Sciatic nerve (tissue), 2 donors: ENCODE measurements at places on chromosomes 2 and 18.

DNA sequence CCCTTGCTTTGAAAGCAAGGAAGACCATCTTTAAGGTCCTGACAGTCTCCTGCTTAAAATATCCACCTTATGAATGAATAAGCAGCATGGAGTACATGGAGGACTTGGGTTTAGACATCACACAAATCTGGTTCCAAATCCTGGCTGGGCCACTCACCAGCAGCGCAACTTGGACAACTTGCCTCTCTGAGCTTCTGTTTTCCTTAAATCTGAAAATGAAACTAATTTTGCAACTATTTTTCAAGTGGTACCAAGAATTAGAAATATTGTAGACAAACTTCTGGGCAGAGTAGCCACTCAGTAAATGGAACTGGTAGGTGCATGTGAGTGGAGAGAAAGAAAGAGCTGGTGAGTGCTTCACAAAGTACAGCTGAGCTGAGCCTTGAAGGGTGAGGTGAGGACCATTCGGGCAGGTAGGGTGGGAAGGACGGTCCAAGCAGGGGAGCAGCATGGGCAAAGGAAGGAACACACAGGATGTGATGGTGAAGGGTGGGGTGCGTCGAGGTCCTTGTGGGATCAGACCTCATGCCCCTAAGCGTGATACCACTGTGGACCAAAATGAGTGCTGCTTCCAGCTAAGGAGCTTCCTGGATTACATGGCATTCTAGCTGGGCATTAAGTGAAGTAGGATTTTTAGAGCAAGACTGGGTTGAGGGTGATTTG lies 14.4 kb upstream of the TET3 start:
- no peak for DNase-seq

DNA sequence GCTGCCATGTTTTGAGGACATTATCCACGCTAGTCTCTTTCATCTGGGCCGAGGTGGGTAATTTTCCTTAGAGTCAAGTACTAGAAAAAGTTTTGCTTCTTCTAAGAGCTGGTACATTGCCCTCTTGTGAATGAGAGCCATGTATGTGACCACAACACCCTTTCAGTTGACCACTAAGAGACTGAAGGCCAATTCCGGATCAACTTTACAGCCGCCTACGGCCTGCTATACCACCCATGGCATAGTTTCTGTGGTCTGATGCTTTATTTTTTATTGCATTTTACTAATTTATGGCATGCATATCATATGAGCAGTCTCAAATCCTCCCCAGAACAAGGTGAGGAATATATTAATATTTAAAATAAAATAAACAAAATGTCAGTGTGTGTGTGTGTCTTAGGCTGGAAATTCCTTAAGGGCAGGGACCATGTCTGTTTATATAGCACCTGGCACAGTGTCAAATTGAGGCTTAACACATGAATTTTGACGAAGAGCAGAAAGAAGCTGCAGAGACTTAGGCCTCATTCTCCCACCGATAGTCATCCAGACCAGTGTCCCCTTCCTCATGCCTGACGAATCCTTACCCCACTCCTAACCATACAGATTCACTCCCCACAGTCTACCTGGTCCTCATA lies 35.4 kb downstream of the PSD4 start:
- no peak for DNase-seq

GRCh38 chr2:238061315-238062202 lies 758 bp downstream of the SCLY start:
- DNase-seq, result no peak

DNA sequence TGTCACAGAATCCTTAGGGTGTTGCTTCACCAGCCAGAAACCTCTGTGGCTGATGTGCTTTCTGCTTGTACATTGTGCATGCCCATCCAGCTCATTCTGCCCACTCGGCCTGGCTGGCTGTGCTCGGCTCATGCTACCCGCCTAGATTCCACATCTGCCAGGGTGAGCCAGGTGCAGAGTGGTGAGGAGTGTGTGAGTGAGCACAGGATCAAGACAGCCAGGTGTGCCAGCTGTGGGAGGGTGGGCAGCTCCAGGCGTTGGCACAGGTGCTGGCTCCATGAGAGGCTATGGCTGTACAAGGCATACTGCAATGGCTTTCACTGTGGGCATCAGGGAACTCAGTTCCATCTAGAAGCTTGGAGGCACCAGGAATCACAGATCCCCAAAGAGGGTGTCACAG lies 1321.8 kb upstream of the CRIM1 start:
- no peak for DNase-seq

DNA sequence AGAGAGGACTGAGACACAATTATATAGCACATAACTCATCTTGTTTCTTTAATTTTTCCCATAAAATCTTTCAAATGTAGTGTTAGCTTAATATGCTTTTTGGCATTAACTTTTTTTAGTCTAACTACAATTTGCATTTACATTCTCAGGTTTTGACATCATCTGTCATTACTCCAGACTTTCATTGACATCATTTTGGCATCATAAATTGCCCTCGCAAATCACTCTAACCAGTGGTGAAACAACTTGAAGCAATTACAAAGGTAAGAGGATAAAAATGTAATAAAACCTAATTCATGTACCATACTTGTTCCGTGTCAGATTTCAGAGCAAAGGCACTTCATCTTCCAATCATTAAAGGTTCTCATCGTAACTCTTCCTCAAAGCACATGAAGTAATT lies 41.4 kb downstream of the RFX8 start:
- DNase-seq, result no peak

DNA sequence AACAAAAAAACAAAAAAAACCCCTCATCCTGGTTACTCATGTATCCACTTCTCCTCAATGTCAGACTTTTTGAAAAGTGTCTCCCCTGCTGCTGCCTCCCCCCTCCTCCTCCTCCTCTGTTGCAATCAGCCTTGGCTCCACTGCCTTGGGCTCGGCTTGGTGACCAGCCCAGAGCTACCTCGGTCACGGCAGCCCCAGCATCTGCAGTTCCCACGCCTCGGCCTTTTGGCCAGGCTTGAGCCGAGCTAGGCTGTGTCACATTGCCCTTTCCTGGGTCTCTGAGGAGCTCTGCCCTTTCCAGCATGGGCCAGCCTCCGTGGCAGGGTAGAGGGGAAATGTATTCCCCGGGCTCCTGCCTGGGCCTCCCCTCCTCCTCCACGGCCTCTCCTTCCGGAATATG lies 22.7 kb upstream of the INHBB start:
- peak; percentile 77 for DNase-seq

DNA sequence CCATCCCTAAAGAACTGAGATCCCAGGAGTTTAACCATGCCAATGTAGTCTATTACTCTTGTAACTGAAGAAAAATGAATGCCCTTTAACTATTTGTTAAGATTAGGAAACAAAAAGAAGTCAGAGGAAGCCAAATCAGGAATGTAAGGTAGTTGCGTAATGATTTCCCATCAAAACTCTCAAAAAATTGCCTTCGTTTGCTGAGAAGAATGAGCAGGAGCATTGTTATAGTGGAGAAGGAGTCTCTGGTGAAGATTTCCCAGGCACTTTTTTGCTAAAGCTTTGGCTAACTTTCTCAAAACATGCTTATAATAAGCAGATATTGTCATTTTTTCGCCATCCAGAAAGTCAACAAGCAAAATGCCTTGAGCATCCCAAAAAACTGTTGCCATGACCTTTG lies 224.0 kb upstream of the SIX2 start:
- no peak for DNase-seq

DNA sequence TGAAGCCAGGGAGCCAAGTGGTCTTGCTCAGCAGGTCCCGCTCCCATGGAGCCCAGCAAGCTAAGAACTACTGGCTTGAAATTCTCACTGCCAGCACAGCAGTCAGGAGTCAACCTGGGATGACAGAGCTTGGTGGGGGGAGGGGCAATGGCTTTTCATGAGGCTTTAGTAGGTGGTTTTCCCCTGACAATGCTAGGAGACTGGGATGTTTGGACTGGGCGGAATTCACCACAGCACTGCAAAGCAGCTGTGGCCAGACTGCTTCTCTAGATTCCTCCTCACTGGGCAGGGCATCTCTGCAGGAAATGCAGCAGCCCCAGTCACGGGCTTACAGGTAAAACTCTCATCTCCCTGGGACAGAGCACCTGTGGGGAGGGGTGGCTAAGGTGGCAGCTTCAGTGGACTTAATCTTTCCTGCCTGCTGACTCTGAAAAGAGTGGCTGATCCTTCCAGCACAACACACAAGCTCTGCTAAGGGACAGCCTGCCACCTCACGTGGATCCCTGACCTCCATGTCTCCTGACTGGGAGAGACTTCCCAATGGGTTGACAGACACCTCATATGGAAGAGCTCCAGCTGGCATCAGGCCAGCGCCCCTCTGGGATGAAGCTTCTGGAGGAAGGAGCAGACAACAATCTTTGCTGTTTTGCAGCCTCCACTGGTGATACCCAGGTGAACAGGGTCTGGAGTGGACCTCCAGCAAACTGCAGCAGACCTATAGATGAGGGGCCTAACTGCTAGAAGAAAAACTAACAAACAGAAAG lies 349.7 kb upstream of the ST6GAL2 start:
- no peak for DNase-seq

DNA sequence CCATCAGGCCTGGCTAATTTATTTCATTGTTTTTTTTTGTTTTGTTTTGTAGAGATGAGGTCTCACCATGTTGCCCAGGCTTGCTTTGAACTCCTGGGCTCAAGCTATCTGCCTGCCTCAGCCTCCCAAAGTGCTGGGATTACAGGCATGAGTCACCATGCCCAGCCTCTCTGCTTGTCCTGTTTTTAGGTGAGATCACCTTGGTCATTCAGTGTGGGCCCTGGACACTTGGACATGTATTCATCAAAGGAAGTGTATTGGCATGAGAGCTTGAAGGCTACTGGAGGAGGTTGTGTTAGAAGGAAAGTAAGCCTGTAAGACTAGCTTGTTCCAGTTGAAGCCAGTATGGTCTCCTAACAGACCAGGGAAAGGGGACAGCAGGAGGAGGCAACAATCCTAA lies 229.2 kb upstream of the RGPD4 start:
- no peak for DNase-seq

DNA sequence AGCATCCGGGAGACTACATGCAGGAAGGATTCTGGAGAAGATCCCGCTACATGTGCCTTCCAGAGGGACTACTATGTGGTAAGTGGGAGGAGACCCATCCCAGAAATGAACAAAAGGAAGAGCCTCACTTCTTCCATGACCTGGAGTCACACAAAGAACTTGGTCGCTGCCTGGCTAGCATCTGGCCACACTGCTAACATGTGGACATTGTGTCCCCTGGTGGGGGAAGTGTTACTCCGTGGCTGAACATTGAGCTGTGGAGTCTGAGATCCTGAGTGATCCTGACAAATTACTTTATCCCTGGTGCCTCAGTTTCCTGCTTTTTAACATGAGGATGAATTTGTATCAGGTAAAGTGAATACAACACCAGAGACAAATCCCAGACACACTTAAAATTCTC lies 8.4 kb downstream of the SPP2 start:
- no peak for DNase-seq

DNA sequence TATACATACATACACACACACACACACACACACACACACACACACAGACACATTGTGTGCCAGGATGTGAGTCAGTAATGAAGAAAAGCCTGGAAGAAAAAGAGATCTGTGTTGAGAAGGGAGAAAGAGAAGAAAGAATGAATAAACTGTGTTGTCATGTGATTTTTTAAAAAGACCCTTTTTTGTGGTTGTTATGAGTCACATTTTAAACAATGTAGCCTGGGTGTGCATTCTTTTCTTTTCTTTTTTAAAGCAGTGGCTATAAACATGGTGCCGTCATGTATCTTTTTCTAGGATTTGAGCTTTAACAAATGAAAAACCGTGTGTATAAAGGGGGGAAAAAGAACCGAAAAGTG lies 87.2 kb downstream of the NRP2 start:
- no peak for DNase-seq

GRCh38 chr2:54466870-54467269 lies 10.7 kb downstream of the SPTBN1 start:
- DNase-seq, result no peak

- peak; percentile 4 for DNase-seq
These were observed 98.1 kb downstream of the PLB1 start for GRCh38 chr2:28594000-28594331.

- no peak for DNase-seq
These were observed 164.1 kb upstream of the FBXO11 start for GRCh38 chr2:48070415-48070814.

GRCh38 chr2:11203480-11203879 lies 48.2 kb downstream of the SLC66A3 start:
- DNase-seq, result no peak

DNA sequence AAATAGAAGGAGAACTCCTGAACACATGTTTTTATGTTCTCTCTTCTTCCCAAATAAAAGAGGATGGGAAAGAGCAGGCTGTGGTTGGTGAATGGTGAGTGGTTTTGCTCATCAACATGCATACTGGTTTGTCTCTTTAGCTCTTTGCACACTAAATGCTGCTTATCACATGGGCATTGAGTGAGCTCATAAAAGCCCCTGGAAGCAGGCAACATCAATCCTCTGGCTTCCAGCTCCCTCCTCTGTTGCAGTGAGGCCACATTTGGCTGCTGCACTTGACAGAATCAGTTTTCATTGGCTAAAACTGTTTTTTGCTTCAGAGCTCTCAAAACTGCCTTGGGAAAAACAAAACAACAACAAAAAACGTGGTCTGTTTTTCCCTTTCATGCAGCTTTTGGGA lies 1308.2 kb upstream of the NRXN1 start:
- no peak for DNase-seq

GRCh38 chr2:239869272-239870155 lies 155.6 kb downstream of the NDUFA10 start:
- DNase-seq, result peak; percentile 40

- no peak for DNase-seq
These were observed 1.6 kb downstream of the ABCA12 start for GRCh38 chr2:215136669-215137328.

DNA sequence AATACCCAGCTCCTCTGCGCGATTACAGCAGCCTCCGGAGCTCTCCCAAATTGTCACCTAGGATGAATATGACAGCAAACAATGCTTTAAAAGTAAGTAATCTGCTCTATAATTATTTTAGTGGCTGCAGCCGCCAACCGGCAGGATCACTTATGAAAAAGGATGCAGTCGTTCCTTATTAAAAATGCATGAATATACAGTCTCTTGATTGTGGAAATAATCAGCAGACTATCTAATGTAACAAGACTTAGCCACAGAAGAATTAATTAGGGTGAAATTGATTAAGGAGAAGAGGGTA lies 71.8 kb upstream of the STPG4 start:
- DNase-seq, result no peak

- DNase-seq, result no peak
These were observed 292.1 kb downstream of the PTGR3 start for GRCh38 chr18:74916773-74917393.

GRCh38 chr2:216959433-216959832 lies 99.6 kb upstream of the TNP1 start:
- no peak for DNase-seq

- DNase-seq, result no peak
These were observed 70.0 kb upstream of the KCNH7 start for GRCh38 chr2:162908567-162908966.

- DNase-seq, result no peak
These were observed 380.0 kb upstream of the FIGN start for GRCh38 chr2:164115806-164116205.

GRCh38 chr2:197121255-197121654 lies 189.3 kb downstream of the ANKRD44 start:
- DNase-seq, result no peak

GRCh38 chr2:60546756-60547420 lies 6.6 kb downstream of the BCL11A start:
- no peak for DNase-seq

GRCh38 chr18:41767960-41768359 lies 187.1 kb upstream of the PIK3C3 start:
- no peak for DNase-seq
